GM12864 (cell line): ENCODE measurements at places on chromosomes 7 and 10.

GRCh38 chr7:31028417-31028992, 23.6 kb upstream of the ADCYAP1R1 start:
- no peak for DNase-seq

DNA sequence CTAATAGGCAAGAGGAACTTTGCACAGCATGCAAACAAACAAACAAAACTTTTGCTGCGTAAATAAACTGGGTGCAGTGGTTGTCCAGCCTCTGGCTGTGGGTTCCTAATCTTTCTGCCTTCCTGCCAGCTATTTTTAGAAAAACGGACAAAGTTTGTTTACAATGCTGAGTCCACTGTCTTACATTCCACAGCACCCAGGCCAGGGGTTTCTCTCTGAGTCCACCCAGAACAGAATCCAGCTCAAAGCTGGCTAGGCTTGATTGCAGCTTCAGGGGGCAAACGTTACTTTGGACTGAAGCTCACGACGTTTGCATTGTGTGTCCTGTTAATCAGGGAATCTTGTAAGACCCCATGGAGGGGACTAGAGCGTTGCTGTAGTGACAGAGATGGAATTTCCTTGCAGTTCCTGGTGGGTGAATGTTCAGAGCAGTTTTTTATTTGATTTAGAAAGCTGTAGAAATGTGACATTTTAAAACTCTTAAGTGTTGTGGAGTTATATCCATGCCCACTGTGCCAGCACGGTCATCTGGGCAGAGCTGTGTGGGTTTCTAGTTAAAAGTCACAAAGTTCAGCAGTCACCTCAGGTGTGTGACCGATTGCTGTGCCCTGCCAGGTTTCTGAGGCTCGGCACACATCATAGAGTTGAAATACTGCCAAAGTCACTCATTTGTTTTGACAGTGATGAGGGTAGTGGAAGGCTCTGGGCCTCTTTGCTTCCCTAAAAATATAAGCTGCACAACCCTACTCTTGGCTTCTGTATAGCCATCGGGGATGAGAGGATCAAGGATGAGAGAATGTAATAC, 247.0 kb downstream of the STK31 start:
- DNase-seq: no peak

GRCh38 chr10:20817646-20818045, 79.5 kb downstream of the NEBL start:
- no peak for DNase-seq

DNA sequence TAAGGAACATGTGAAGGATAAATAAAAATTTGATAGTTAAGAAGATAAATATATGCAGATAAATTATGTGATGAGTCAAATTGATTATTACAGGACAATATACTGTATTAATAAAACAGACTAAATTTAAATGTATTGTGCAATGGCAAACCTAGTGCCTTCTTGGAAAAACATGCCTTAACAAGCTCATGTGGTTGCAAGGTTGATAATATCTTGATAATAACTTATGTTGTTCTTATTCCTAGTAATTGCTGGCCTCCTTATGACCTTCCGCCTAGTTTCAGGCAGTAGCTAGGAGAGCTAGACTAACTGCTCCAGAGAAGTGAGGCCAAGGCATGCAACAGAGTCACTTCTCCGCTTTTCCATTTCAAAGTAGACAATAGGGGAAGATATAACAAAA, 7.6 kb upstream of the RAB11FIP2 start:
- DNase-seq: no peak

GRCh38 chr10:28677888-28678686, 766 bp downstream of the BAMBI start:
- no peak for DNase-seq

- no peak for DNase-seq
Measured at GRCh38 chr10:17066807-17067206, 62.8 kb downstream of the CUBN start.

- no peak for DNase-seq
Measured at GRCh38 chr7:112882991-112883390, 92.8 kb upstream of the TMEM168 start.

GRCh38 chr7:44563171-44563679, 10.5 kb downstream of the DDX56 start:
- no peak for DNase-seq

DNA sequence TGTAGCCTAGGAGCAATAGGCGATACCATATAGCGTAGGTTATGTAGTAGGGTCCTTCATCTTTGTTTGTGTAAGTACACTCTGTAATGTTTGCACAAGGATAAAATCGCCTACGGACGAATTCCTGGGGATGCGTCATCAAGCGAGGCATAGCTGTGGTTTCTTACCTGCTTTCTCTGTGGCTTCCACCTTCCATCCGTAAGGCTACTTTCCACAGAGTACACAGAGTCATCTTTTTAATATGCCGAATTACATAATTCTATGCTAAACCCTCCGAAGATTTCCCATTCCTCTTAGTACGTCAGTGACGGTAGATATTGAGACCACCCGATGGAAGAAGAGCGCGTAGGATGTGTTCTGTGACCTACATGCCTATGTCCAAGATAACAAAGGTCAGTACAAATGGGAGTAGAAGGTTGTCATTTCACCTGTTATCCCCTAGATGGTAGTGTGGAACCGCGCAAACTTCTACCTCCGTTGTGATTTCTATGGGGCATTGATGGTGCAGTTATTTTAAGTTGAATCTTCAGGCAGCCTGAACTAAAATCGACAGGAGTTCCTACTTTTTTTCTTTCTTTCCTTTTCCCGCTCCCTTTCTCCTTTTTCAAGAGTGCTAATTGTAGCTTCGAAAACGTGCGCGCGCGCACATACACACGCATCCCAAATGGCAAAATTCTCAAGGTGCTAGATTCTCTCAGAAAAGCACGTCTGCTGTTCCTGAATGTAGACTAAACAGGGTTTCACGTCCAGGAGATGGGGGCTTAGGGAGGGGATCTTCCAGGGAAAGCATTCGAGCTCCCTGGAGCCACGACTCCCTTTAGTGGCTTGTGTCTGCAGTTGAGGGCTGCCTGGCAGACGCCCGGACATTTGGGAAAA, 111.7 kb upstream of the MBL2 start:
- peak; percentile 25 for DNase-seq

DNA sequence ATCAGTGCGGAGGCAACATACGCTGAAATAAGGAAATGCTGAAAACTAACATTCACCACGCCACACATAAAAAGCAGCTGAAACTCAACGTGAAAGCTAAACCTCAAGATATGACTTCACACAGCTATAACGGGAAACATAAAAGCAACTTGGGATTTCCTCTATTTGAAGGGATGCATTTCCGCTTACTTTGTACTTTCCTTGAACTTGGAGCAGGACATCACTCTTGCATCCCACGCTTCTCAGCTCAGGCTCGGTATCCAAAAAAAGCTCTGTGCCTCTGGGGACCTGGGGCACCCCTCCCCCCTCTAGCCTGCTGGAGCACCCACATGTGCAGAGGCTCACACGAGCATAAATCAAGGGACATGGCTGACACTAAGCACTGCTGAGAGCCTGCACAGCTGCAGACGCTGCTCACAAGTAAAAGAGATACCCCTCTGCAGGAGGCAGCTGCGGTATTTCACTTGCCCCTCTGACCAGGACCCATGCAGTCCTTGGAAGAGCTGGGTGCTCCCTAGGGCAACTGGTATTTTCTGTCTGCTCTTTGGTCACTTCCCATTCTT, 34.2 kb downstream of the PARD3 start:
- peak; percentile 21 for DNase-seq

DNA sequence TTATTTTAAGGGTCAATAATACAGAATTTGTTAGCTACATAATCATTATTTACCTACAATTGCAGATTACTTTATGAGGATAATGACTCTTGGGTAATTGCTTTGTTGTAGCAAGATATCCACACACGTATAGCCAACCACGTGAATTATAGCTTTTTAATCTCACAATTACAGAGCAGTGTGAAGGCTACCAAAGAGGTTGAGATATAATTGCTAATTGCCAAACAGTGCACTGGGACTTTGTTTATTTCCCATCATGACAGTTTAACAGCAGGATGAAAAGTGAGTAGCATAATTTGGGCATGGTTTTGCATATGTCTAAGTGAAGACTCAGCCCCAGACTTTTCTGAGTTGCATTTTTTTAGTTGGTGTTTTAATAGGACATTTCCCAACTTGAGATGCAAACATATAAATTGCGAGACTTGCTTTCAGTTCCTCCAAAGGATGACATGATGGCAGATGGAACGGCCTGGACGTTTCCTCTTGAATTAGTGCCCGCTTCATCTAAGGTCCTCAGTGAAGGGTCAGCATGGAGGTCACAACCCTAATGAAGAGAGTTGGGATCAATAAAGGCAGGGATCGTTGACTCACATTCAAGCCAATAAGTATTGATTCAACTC, 180.7 kb upstream of the GPR26 start:
- no peak for DNase-seq

GRCh38 chr10:130576427-130576826, 440.2 kb downstream of the GLRX3 start:
- no peak for DNase-seq

DNA sequence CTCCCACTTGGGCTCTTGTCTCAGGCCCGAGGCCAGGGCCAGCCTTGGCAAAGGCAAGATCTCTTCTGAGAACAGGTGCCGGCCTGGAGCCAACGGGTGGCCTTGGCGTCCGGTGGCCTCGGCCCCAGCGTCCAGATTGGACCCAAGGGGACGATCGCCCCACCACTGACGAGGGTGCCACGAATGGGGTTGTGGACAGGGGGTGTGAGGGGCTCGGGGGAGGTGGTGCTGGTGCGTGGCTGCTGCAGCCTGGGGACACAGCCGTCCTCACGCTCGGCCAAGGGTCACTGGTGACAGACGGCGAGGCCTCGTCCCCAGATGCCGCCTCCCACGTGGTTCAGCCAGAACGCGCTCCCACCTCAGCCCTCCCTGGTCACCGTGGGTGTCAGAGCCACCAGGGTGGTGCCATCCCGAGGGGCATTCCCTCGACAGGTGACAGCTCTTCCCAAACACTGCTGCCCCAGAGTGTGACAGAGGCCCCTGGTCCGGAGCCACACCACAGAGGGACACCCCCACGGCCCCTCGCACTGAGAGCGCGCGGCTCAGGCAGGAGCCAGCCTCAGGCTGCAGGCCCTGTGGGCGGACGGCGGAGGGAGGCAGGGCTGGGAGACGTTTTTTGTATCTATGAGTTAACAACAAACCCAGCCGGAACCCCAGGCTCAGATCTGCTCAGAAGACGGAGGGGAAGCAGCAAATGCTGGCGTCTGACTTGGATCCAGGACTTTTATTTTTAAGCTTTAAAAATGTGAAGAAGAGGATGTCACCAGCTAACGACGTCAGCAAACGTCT, 18.5 kb upstream of the CFAP46 start:
- DNase-seq: no peak

- no peak for DNase-seq
Measured at GRCh38 chr7:143237366-143237765, 15.5 kb downstream of the TAS2R40 start.

DNA sequence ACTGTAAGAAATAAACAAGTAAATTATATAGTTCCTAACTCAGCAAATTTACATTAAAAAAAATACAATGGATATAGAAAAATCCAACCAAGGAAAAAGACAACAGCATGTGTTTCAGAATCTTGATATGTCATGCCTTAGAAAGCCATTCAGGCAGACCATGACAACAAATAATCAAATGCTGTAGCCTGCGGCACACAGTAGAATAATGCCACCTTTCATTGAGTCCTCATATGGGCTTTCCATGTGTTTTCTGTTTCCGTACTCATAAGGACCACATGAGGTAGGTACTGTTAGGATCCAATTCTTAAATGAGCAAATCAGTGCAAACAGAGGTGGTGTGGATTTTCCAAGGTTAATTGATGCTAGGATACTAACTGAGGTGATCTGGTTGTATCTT, 138.6 kb downstream of the CUBN start:
- DNase-seq: no peak

GRCh38 chr10:78406648-78407008, 373.0 kb downstream of the RPS24 start:
- DNase-seq: no peak

DNA sequence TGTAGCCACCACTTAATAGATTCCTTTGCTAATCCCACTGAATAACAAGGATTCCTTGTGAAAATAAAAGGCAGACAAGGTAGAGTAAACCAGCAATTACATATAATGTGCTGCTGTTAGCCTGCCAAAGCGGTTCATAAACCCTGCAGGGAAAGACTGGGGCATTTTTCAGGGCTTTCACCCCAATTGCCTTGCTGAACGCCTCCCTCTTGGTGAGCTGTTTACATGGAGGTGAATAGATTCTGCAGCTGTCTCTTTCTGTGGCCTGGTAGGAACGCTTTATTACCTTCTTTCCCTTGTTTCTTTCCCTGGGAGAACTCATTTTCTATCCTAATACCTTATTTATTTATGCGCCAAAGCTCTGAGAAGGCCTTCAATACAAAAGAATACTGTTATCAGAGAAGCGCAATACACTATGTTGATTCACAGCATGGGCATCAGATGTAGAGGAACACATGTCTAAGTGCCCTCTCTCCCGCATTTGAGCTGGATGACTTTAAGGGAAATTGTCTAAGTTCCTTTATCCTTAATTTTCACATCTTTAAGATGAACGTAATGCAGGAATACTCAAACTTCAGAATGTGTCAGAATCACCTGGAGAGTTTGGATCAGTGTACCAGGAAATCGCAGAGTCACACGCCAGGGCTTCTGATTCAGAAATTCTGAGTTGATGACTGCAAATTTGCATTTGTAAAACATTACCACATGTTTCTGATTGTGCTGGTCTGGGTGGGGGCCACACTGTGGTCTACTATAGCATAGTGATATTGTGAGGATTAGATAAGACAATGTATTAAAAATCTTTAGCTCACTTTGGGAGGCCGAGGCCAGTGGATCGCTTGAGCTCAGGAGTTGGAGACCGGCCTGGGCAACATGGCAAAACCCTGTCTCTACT, 1203.8 kb downstream of the SORCS3 start:
- no peak for DNase-seq

GRCh38 chr7:88694207-88694606, 65.3 kb upstream of the ZNF804B start:
- DNase-seq: no peak

DNA sequence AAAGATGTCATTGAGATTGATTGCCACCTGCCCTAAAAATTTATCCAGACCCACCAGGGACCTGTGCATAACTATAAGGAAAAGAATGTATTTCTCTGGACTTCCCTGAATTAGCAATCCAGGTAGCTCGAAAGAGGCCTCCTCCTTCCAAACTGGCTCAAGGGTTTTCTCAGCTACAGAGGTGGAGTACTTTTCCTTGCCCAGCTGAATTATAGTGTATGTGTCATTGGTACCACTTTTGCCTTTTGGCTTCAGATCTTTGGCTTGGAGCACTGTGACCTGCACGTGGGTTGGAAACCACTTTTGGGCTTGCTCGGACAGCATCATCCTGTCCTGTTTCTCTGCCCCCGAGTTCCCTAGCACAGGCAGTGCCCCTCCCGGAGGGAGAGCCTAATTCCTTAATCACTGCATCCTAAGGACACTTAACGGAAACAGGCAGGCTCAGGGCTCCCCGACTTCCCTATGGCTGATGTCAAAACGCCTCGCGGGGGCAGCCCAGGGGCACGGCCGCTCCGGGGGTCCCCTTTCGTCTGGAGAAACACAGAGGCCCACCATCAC, 825 bp downstream of the RAB11FIP2 start:
- DNase-seq: no peak
